ENCODE measurements at places on chromosomes 4 and X. TPM values are rescaled to one million over a fixed set of nuclear protein-coding genes. Genes with fewer than 3 reads are reported as not detected.
A peak's percentile ranks its signal among the peaks of the same experiment; 100 is the strongest.

ARHGEF38 gene
- 0.22 TPM for total RNA-seq

- no peaks in the 10 kb centered on the region for H3K27me3 ChIP-seq
- no peak for DNase-seq
- no peak overlapping the region for H3K4me3 ChIP-seq
- no peaks in the 10 kb centered on the region for H3K4me1 ChIP-seq
- H3K36me3 ChIP-seq, result no peaks in the 10 kb centered on the region
- H3K27ac ChIP-seq, result no peak overlapping the region
Observed at GRCh38 chrX:138996268-138996667, 284.8 kb upstream of the FGF13 start.

MAGEC2 gene
- not detected for total RNA-seq

SERTM2 gene
- total RNA-seq, result 3.7 TPM

- peaks cover 5% of the 10 kb centered on the region for H3K4me1 ChIP-seq
- H3K36me3 ChIP-seq, result no peaks in the 10 kb centered on the region
- H3K4me3 ChIP-seq, result no peak overlapping the region
- peaks cover 60% of the 10 kb centered on the region for H3K27me3 ChIP-seq
- no peak overlapping the region for H3K27ac ChIP-seq
Observed at GRCh38 chr4:8583655-8584025, 3.4 kb downstream of the GPR78 start.

HNRNPD gene
- 352 TPM for total RNA-seq

- no peaks in the 10 kb centered on the region for H3K36me3 ChIP-seq
- DNase-seq, result no peak
- H3K4me1 ChIP-seq, result no peaks in the 10 kb centered on the region
- no peak overlapping the region for H3K27ac ChIP-seq
Observed at GRCh38 chrX:70664726-70665125, 220.1 kb downstream of the DLG3 start.

- H3K4me1 ChIP-seq, result peaks cover 20% of the 10 kb centered on the region
- no peaks in the 10 kb centered on the region for H3K27me3 ChIP-seq
- H3K27ac ChIP-seq, result no peak overlapping the region
- DNase-seq, result no peak
- H3K4me3 ChIP-seq, result no peak overlapping the region
- peaks cover 6% of the 10 kb centered on the region for H3K36me3 ChIP-seq
Observed at GRCh38 chr4:122536001-122536400, 79.5 kb upstream of the IL2 start.

DNA sequence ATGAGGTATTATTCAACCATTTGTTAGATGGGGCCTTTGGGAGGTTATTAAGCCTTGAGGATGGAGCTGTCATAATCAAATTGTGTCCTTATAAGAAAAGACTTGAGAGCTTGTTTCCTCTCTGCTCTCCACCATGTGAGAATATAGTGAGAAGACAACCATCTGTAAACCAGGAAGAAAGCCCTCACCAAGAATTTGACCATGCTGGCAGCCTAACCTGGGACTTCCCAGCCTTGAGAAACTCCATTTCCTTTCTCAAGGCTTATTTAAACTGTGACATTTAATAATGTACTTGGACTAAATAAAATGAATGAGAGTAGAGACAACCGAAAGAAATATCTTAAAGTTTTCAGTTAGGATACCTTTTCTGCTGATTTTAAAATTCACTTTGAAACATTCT is 83.7 kb upstream of the GC start:
- no peak overlapping the region for H3K4me3 ChIP-seq
- no peak overlapping the region for H3K27ac ChIP-seq
- peaks cover 3% of the 10 kb centered on the region for H3K4me1 ChIP-seq
- no peak for DNase-seq

- peak overlapping the region; percentile 86 for H3K27ac ChIP-seq
- H3K27me3 ChIP-seq, result no peaks in the 10 kb centered on the region
- H3K4me3 ChIP-seq, result peak overlapping the region; percentile 18
- DNase-seq, result no peak
- peaks cover 4% of the 10 kb centered on the region for H3K36me3 ChIP-seq
Observed at GRCh38 chr4:76624241-76624681, 189.2 kb downstream of the SHROOM3 start.

DNA sequence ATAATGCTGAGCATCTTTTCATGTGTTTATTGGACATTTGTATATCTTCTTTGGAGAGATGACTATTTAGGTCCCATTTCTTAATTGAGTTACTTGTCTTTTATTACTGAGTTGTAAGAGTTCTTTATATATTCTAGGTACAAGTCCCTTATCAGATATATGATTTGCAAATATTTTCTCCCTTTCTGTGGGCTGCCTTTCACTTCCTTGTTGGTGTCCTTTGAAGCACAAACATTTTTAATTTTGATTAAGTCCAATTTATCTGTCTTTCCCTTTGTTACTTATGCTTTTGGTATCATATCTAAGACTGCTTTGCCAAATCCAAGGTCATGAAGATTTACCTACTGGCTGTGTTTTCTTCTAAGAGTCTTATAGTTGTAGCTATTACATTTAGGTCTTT is 113.2 kb downstream of the HNRNPD start:
- no peaks in the 10 kb centered on the region for H3K36me3 ChIP-seq
- H3K27me3 ChIP-seq, result peaks cover 33% of the 10 kb centered on the region
- H3K4me3 ChIP-seq, result no peak overlapping the region
- no peaks in the 10 kb centered on the region for H3K4me1 ChIP-seq
- no peak for DNase-seq

- no peaks in the 10 kb centered on the region for H3K36me3 ChIP-seq
- no peak for DNase-seq
- H3K4me3 ChIP-seq, result no peak overlapping the region
- H3K27me3 ChIP-seq, result no peaks in the 10 kb centered on the region
- no peaks in the 10 kb centered on the region for H3K4me1 ChIP-seq
Observed at GRCh38 chrX:140318296-140318695, 186.6 kb downstream of the SOX3 start.

ABLIM2 gene
- total RNA-seq, result 2.7 TPM

HOPX gene
- total RNA-seq, result 3.1 TPM

DNA sequence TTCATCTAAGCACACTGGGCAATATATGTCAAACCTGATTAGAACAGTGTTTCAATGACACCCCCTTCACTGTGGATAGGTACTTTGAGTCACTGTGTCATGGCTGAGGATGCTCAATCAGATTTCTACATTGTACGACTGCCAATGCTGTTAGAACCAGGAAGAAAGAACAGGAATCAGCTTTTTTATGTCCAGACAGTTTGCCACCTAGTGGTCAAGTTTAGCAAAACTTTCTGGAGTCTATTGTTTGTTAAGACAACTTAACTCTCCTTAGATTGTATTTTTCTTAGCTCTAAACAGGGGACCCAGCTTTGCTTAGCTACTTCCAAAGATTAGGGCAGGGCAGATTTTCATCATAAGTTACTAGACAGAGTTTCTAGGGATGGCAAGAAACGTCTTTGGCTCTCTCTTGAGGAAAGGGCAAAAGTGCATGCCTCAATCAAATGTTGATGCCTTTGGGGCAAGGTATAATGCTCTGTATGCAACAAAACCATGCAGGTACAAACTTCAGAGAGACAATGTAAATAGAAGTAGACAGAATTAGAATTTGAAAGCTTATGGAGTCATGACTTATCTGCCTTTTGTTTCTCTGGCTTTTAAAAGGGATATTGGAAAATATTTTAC is 40.5 kb upstream of the BMP3 start:
- DNase-seq, result no peak
- peaks cover 27% of the 10 kb centered on the region for H3K27me3 ChIP-seq
- H3K4me3 ChIP-seq, result no peak overlapping the region
- H3K36me3 ChIP-seq, result no peaks in the 10 kb centered on the region
- peaks cover 2% of the 10 kb centered on the region for H3K4me1 ChIP-seq

- H3K36me3 ChIP-seq, result no peaks in the 10 kb centered on the region
- peak overlapping the region; percentile 80 for H3K27ac ChIP-seq
- no peak overlapping the region for H3K4me3 ChIP-seq
- peaks cover 29% of the 10 kb centered on the region for H3K4me1 ChIP-seq
- no peaks in the 10 kb centered on the region for H3K27me3 ChIP-seq
Observed at GRCh38 chr4:139783741-139784484, 118.3 kb downstream of the MGST2 start.
